ENCODE measurements at places on chromosomes 6 and 20. TPM values are rescaled to one million over a fixed set of nuclear protein-coding genes. Genes with fewer than 3 reads are reported as not detected.
A peak's percentile ranks its signal among the peaks of the same experiment; 100 is the strongest.

Gene TGM3
- 0.09 TPM for total RNA-seq

DNA sequence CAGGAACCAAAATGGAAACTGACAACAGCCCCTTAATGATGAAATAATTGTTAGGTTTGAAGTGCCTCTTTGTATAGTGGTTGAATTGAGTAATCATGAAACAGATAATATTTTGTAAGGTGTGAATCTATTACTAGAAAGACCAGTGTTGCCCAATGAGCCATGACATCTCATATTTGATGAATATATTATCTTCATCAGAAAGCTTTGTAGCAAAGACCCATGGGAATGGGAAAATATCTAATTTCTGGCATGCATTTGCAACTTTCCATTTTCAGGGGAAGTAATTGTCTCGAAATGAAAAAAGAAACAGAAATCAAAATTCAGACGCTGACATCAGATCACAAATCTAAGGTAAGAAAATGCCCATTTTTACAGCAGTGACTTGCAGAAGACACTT, 57.3 kb upstream of the LAMP5 start:
- no peaks in the 10 kb centered on the region for H3K4me1 ChIP-seq
- H3K27me3 ChIP-seq, result no peaks in the 10 kb centered on the region
- no peak for DNase-seq
- H3K4me3 ChIP-seq, result no peak overlapping the region
- no peak overlapping the region for H3K27ac ChIP-seq

Gene KCNG1
- 1.1 TPM for total RNA-seq

DNA sequence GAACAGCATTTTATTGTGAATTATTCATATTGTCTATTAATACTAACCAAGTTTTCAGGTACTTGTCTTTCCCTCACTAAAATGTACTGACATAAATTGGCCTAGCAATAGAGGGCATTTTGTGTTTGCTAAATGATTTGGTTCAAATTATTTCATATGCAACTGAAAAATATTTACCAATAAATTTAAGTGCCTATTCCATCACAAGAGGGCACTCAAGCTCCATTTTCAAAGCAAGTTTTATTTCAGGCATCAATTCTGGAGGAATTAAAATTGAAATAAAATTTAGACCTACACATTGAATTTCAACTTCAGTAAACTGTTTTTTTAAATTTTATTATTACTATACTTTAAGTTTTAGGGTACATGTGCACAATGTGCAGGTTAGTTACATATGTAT, 114.3 kb upstream of the SYNCRIP start:
- H3K27ac ChIP-seq, result no peak overlapping the region
- H3K4me1 ChIP-seq, result no peaks in the 10 kb centered on the region
- H3K4me3 ChIP-seq, result no peak overlapping the region

DNA sequence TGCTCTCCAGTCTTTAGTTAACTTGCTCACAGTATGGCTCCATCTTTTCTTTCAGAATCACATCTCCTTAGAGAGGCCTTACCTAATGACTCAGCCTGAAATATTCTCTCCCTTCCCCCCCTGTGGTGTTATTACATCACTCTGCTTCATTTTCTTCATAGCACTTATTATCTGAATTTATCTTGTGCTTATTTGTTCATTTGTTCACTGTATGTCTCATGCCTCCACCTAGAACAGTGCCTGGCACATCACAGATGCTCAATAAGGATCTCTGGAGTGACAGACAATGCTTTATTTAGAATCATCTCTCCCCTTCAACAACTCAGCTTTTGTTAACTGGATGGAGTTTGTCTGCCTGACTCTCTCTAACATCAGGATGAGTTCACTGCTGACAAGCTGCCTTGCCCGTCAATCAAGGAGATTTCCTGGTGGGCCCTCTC, 96.6 kb upstream of the MAN1A1 start:
- DNase-seq, result no peak
- no peak overlapping the region for H3K4me3 ChIP-seq
- peaks cover 6% of the 10 kb centered on the region for H3K4me1 ChIP-seq
- H3K36me3 ChIP-seq, result no peaks in the 10 kb centered on the region
- no peaks in the 10 kb centered on the region for H3K27me3 ChIP-seq

- H3K4me1 ChIP-seq, result peaks cover 4% of the 10 kb centered on the region
- H3K36me3 ChIP-seq, result no peaks in the 10 kb centered on the region
- DNase-seq, result no peak
- no peaks in the 10 kb centered on the region for H3K27me3 ChIP-seq
These were observed 91.2 kb upstream of the TMEM181 start for GRCh38 chr6:158468666-158469065.

Gene TBCC
- 8.6 TPM for total RNA-seq

GRCh38 chr6:20755631-20756030, 221.4 kb downstream of the CDKAL1 start:
- no peaks in the 10 kb centered on the region for H3K4me1 ChIP-seq
- no peaks in the 10 kb centered on the region for H3K36me3 ChIP-seq
- no peak overlapping the region for H3K27ac ChIP-seq
- no peaks in the 10 kb centered on the region for H3K27me3 ChIP-seq

DNA sequence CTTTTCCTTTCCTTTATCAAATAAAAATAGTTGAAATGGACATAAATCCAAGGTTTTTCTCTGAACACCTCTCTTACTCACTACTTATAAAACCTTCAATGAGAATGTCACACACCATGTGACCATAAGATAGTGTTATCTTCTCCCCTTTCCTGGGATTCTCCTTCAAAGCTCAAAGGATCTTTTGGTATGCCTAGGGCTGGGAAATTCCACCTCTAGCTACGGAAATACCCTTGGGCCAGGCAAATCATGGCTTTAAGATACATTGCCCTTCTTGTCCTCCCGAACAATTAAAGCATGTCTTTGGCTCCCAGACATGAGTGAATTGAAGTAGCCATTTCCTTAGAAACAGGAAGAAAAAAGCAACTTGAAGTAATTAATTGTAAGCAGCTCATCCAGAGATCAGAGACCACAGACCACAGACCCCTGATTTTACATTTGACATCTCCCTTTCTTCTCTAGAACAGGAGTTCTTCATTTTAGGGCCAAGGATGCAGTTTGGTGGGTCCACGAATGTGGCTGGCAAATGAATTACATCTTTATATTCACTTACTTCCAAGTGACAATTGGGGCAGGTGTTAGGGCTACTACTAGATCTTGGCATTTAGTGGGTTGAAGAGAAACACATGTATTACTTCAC, 4.1 kb downstream of the PLCB4 start:
- H3K36me3 ChIP-seq, result no peaks in the 10 kb centered on the region
- no peak overlapping the region for H3K4me3 ChIP-seq
- no peak for DNase-seq
- H3K27ac ChIP-seq, result no peak overlapping the region
- peaks cover 5% of the 10 kb centered on the region for H3K27me3 ChIP-seq

DNA sequence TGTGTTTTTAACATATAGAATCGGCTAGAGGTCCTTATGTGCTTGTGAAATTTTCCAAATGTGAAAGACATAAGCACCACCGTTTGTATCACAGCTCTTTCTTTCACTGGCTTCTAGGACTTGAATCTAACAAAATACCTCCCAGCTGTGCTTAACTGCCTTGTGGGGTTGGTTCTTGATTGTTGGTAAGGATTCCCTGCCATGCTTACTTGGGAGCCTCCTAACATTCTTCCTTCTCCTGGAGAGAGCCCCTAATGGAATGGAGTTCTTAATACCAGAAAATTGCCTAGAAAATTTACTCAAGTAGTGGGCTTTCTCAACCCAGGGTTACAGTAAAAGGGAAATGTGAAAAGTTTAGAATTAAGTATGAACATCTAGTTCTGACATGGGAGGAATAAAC, 121.2 kb downstream of the COL19A1 start:
- H3K4me3 ChIP-seq, result no peak overlapping the region
- H3K4me1 ChIP-seq, result no peaks in the 10 kb centered on the region
- DNase-seq, result no peak
- no peaks in the 10 kb centered on the region for H3K27me3 ChIP-seq

- H3K4me1 ChIP-seq, result no peaks in the 10 kb centered on the region
- no peak overlapping the region for H3K27ac ChIP-seq
- H3K4me3 ChIP-seq, result no peak overlapping the region
- no peaks in the 10 kb centered on the region for H3K36me3 ChIP-seq
- DNase-seq, result no peak
- H3K27me3 ChIP-seq, result no peaks in the 10 kb centered on the region
These were observed 137.6 kb upstream of the MARCKS start for GRCh38 chr6:113719545-113719944.

- H3K4me1 ChIP-seq, result no peaks in the 10 kb centered on the region
- no peak for DNase-seq
- H3K27me3 ChIP-seq, result no peaks in the 10 kb centered on the region
- no peaks in the 10 kb centered on the region for H3K36me3 ChIP-seq
These were observed 4.2 kb upstream of the BMP6 start for GRCh38 chr6:7721649-7722048.

DNA sequence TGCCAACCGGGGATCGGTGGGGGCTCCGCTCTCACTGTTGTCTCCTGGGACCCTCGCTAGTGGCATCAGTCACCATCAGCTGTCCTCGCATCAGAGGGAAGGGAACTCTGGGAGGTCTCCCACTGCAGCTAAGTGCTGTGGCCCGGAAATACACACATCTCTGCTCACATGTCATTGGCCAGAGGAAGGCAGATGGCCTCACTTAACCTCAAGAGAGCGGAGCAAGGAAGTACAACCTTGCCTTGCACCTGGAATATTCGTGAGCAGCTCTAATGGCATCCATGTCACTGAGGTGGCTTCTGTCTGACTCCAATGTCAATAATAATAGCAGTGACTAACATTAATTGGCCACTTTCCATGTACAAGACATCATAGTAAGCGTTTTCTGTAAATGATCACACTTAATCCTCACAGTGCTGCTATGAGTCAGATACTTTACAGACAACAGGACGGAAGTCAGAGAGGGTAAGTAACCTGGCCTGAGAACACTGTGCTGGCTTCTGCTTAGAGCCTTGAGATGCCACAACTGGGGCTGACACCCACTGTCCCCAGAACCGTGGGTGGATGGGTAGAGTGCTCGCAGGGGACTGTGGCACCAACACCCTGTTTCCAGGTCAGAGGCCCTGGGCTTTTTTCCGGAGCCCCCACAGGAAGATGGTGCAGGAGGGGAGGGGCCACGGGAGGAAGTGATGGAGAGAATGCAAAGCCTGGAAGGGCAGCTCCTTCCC, 6.0 kb downstream of the LHFPL5 start:
- DNase-seq, result no peak
- H3K4me1 ChIP-seq, result no peaks in the 10 kb centered on the region
- no peaks in the 10 kb centered on the region for H3K27me3 ChIP-seq

DNA sequence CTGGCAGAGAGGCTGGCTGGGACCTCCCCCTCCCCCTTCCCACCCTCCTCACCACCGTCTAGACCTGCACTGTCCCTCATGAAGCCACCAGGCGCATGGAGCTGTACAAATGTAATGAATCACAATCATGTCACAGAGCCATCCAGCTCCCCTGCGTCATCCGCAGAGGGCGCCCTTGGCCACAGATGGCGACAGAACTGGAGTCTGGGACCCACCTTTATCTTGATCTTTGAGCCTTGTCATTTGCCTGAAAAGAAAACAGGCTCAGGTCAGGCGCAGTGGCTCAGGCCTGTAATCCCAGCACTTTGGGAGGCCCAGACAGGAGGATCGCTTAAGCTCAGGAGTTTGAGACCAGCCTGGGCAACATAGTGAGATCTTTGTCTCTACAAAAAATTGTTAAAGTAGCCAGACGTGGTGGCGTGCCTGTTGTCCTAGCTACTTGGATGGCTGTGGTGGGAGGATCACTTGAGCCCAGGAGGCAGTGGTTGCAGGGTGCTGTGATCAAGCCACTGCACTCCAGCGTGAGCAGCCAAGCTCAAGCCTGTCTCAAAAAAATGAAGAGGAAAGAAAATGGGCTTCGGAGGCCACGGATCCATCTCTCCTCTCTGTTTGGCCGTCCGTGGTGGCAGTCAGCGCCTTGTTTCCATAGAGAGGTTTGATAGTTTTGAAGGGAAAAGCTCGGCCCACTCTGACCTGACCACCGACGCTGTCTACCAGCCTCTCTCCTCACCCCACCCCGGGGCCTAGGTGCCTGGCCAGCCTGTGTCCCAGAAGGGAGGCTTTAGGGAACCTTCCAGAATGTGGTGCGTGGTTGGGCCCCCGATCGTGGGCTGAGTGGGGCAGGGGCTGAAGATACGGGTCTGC, 6.2 kb downstream of the COL9A3 start:
- no peak overlapping the region for H3K4me3 ChIP-seq
- peak overlapping the region; percentile 51 for H3K27ac ChIP-seq
- H3K4me1 ChIP-seq, result peaks cover 7% of the 10 kb centered on the region
- DNase-seq, result peak; percentile 57
- H3K27me3 ChIP-seq, result no peaks in the 10 kb centered on the region
- no peaks in the 10 kb centered on the region for H3K36me3 ChIP-seq

Gene DEFB124
- not detected for total RNA-seq

GRCh38 chr6:571892-572291, 85.0 kb downstream of the HUS1B start:
- H3K4me3 ChIP-seq, result no peak overlapping the region
- DNase-seq, result no peak
- H3K36me3 ChIP-seq, result no peaks in the 10 kb centered on the region
- H3K27ac ChIP-seq, result no peak overlapping the region
- H3K4me1 ChIP-seq, result no peaks in the 10 kb centered on the region

DNA sequence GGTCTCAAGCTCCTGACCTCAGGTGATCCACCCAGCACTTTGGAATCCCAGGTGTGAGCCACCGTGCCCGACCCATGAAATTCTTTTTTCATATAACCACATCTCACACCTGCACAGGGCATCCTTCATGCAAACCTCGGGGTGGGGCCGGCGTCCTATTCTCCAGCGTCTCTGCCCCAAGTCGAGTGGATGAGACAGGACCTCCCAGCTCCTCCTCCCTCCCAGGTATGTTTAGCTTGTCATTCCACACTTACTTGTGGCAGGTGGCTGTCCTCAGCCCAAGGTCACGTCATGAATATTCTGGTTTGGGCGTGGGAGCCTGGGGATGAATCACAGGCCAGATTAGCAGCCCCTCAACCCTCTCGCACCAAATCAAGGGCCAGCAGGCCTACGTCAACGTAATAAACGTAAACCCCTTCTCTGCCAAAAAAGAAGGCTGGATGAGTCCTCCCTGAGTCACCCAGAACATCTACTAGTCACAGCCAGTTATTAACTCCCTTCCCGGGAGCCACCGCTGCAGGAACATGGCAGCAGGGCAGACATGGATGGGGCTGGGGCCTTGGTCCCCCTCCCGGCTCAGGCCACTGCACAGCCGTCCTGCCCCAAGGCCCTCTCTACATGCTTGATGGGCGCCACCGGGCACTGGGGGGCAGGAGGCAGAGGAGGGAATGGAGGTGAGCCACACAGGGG, 91.7 kb downstream of the YTHDF1 start:
- no peaks in the 10 kb centered on the region for H3K27me3 ChIP-seq
- H3K4me3 ChIP-seq, result no peak overlapping the region
- no peaks in the 10 kb centered on the region for H3K36me3 ChIP-seq
- H3K4me1 ChIP-seq, result no peaks in the 10 kb centered on the region
- no peak for DNase-seq

GRCh38 chr20:11401988-11402387, 515.7 kb upstream of the BTBD3 start:
- no peak overlapping the region for H3K4me3 ChIP-seq
- H3K27ac ChIP-seq, result no peak overlapping the region
- no peaks in the 10 kb centered on the region for H3K4me1 ChIP-seq
- no peaks in the 10 kb centered on the region for H3K27me3 ChIP-seq

GRCh38 chr20:61949714-61950640, 115.7 kb downstream of the TAF4 start:
- no peak overlapping the region for H3K27ac ChIP-seq
- H3K36me3 ChIP-seq, result no peaks in the 10 kb centered on the region
- no peak overlapping the region for H3K4me3 ChIP-seq

All from pancreas (tissue), 10 donors.